ENCODE measurements at places on chromosomes 2 and 18. TPM values are rescaled to one million over a fixed set of nuclear protein-coding genes. Genes with fewer than 3 reads are reported as not detected.

The PLCL1 gene
- total RNA-seq: 31.0 TPM

The SPATA3 gene
- not detected for total RNA-seq

The SLC23A3 gene
- 0.63 TPM for total RNA-seq

The CBLN2 gene
- total RNA-seq: 43.8 TPM

The ALPI gene
- not detected for total RNA-seq
